Regular cardiac myocyte (primary cell): ENCODE measurements at places on chromosomes 1 and 21. TPM values are rescaled to one million over a fixed set of nuclear protein-coding genes. Genes with fewer than 3 reads are reported as not detected.

The NBPF6 gene
- not detected in 2 replicates for total RNA-seq

The CDCA8 gene
- 1.4 and 24.2 TPM in 2 replicates for total RNA-seq

The NCF2 gene
- 0.19 and 0.56 TPM in 2 replicates for total RNA-seq

The GJB3 gene
- under 0.01 TPM in 2 replicates for total RNA-seq

The LAX1 gene
- under 0.01 TPM in 1 of 2 replicates, not detected in the other for total RNA-seq

The PTPN7 gene
- total RNA-seq: not detected in 2 replicates
